ENCODE measurements at places on chromosomes 2 and 18.

GRCh38 chr2:236610991-236611821 lies 41.6 kb downstream of the ACKR3 start:
- no peak for DNase-seq
- no peak overlapping the region for H3K27ac ChIP-seq
- H3K36me3 ChIP-seq: no peaks in the 10 kb centered on the region
- H3K27me3 ChIP-seq: peaks cover 57% of the 10 kb centered on the region

DNA sequence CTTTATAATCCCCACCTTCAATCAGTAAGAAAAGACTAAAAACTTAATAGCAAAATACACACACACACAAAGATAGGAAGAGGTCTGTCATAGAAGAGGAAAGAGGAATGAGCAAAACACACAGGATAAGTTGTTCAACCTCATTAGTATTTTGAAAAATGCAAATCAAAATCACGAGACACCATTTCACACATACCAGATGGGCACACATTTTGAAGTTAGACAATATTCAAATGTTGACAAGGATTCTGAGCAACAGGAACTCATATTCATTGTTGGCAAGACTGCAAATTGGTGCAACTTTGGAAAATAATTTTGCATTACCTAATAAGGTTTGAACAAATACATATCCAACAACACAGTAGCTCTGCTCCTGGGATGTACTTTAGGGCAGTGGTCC lies 127.6 kb downstream of the RAB3GAP1 start:
- H3K27me3 ChIP-seq: no peaks in the 10 kb centered on the region
- H3K4me1 ChIP-seq: no peaks in the 10 kb centered on the region
- H3K27ac ChIP-seq: no peak overlapping the region

DNA sequence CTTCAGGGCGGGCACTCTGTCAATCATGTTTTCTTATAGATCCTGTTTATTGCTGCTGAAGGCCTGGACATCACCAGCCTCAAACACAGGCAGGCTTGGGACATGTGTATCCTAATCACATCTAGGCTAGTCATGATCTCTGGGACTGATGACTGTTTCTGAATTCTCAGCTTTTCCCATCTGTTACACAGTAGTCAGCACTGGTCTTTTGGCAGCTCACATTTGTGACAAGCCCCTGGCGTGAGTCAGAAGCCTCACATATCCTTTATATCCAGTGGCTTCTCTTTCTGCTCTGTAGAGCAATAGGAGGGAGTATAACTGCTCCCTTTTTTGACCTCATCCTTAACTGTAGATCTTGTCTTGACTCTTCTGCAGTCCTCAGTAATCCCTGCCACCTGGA lies 4.5 kb downstream of the SEMA4F start:
- 0 out of 2 replicates have a peak, but pooled peaks cover 2% of the 10 kb centered on the region for H3K36me3 ChIP-seq
- no peak overlapping the region for H3K4me3 ChIP-seq
- no peaks in the 10 kb centered on the region for H3K27me3 ChIP-seq
- no peaks in the 10 kb centered on the region for H3K4me1 ChIP-seq

- no peak overlapping the region for H3K4me3 ChIP-seq
- no peak for DNase-seq
- no peaks in the 10 kb centered on the region for H3K36me3 ChIP-seq
- no peaks in the 10 kb centered on the region for H3K27me3 ChIP-seq
Observed at GRCh38 chr18:35153609-35154272, 87.1 kb upstream of the ZNF397 start.

DNA sequence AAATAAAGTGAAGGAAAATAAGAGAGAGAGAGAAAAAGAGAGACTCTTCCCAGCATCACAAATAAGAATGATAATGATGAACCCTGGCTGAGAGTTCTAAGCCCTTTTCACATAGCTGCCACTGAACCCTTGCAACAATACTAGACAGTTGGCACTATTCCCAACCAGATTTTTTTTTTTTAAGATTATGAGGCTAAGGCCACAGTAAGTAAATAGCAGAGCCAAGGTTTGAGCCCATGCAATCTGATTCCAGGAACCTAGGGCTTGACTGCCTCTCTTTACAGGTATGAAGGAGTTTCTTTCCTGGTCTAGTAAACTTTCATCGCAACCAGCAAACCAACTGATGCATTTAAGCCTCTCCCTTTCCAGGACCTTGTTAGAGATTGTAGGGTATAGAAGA lies 424.6 kb downstream of the NCKAP5 start:
- H3K27ac ChIP-seq: no peak overlapping the region
- no peaks in the 10 kb centered on the region for H3K27me3 ChIP-seq
- no peak overlapping the region for H3K4me3 ChIP-seq

- no peak overlapping the region for H3K4me3 ChIP-seq
- H3K27ac ChIP-seq: no peak overlapping the region
- H3K36me3 ChIP-seq: no peaks in the 10 kb centered on the region
- no peaks in the 10 kb centered on the region for H3K27me3 ChIP-seq
- H3K4me1 ChIP-seq: no peaks in the 10 kb centered on the region
Observed at GRCh38 chr2:184765112-184765895, 167.0 kb downstream of the ZNF804A start.

GRCh38 chr2:64942693-64943092 lies 46.5 kb upstream of the SLC1A4 start:
- DNase-seq: no peak
- no peaks in the 10 kb centered on the region for H3K36me3 ChIP-seq
- no peak overlapping the region for H3K4me3 ChIP-seq
- no peaks in the 10 kb centered on the region for H3K27me3 ChIP-seq
- H3K4me1 ChIP-seq: no peaks in the 10 kb centered on the region

GRCh38 chr2:24743924-24744323 lies 49.3 kb downstream of the PTRHD1 start:
- DNase-seq: no peak
- no peaks in the 10 kb centered on the region for H3K36me3 ChIP-seq
- no peak overlapping the region for H3K27ac ChIP-seq

GRCh38 chr2:232611559-232612218 lies 21.7 kb upstream of the EFHD1 start:
- DNase-seq: no peak
- H3K27ac ChIP-seq: no peak overlapping the region
- H3K36me3 ChIP-seq: no peaks in the 10 kb centered on the region
- H3K4me3 ChIP-seq: no peak overlapping the region
- H3K4me1 ChIP-seq: no peaks in the 10 kb centered on the region

DNA sequence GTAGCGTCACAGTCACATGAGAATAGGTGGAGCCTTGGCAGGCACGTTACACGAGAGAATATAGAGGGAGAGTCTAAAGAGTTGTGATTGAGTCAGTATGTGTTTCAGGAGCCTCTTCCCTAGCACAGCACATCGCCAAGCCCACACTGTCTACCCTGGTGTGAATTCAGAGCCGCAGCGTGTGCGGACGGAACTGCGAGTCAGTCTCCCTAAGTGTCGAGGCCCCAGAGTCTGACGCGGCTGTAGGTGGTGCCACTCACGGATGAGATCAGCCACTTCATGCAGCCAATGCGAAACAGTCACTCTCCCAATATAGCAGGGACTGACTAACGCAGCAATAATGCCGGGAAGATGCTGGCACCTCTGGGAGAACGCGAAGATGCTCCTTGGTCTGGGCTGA lies 587.3 kb upstream of the ID2 start:
- no peak overlapping the region for H3K27ac ChIP-seq
- no peak overlapping the region for H3K4me3 ChIP-seq
- DNase-seq: no peak
- H3K27me3 ChIP-seq: no peaks in the 10 kb centered on the region

- no peaks in the 10 kb centered on the region for H3K27me3 ChIP-seq
- peaks cover 14% of the 10 kb centered on the region for H3K36me3 ChIP-seq
- no peak for DNase-seq
- no peaks in the 10 kb centered on the region for H3K4me1 ChIP-seq
Observed at GRCh38 chr2:38850045-38850444, 25.7 kb downstream of the DHX57 start.

DNA sequence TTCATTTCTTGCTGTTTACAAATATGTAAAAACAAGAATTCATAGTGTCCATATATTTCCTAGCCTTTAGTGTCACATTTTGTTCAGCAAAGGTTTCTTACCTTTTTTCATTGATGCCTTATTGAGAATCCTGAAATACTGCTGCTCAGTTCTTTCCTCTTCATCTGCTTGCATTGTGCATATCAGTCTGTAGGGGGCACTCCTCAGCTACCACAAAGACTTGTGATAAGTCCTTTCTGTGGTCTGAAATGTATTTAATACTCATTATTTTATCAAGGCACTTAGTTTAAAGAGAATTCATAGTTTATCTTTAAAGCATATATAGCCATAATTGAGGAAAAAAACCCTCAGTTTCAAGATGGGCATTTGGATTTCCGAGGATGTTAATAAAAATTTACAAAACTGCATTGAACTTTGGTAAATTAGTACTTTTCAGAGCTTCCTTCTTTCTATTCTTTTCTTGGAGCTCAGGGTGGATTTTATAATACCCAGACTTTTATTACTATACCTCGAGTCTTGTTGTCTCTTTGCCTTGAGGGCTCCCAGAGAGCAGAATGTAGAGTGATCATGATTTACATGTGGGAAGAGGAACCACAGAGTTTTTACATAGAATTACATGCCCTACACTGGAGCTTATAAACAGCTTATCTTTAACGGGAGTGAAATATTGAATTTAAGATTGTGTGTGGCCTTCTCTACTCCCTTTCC lies 570.1 kb downstream of the PLCL1 start:
- peaks cover 6% of the 10 kb centered on the region for H3K27me3 ChIP-seq
- H3K36me3 ChIP-seq: no peaks in the 10 kb centered on the region
- H3K4me3 ChIP-seq: no peak overlapping the region
- no peak for DNase-seq

DNA sequence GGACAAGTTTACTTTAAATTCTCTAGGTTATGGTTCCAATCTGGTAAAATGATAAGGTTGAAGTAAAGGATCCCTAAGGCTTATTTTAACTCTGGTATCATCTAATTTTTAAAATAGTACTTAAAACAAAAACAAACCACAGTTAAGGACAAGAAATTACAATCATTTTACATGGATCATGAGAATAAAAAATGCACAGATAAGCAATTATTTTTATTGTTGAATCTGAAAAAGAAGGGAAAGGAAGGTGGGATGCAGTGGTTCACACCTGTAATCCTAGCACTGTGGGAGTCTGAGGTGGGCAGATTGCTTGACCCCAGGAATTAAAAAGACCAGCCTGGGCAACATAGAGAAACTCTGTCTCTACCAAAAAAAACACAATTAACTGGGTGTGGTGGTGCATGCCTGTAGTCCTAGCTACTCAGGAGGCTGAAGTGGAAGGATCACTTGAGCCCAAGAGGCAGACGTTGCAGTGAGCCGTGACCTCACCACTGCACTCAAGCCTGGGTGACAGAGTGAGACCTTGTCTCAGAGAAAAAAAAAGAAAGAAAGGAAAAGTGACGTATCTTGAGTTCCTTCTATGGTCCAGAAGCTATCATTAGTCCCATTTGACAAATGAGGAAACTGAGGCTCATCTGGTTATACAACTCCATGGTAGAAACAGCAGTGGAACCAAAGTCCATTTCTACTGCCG lies 2.5 kb downstream of the TNFAIP6 start:
- H3K27ac ChIP-seq: no peak overlapping the region
- H3K4me3 ChIP-seq: no peak overlapping the region
- no peaks in the 10 kb centered on the region for H3K4me1 ChIP-seq
- H3K36me3 ChIP-seq: no peaks in the 10 kb centered on the region

DNA sequence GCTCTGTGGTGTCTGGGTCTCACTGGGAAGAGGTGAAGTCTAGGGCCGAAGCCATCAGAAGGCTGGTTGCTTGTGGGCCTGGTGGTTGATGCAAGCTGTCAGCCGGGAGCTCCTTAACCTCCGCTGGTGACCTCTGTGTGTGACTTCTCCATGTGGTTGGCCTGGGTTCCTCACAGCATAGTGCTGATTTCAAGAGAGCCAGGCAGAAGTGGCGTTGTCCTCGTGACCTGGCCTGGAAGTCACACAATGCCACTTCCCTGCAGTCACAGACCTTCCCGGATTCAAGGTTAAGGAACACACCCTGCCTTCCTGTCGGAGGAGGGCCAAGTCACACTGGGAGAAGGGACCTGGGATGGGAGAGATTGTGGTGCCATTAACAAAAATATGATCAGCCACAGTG lies 303.7 kb upstream of the HS6ST1 start:
- no peak overlapping the region for H3K4me3 ChIP-seq
- H3K27ac ChIP-seq: no peak overlapping the region
- H3K27me3 ChIP-seq: no peaks in the 10 kb centered on the region
- no peak for DNase-seq
- no peaks in the 10 kb centered on the region for H3K4me1 ChIP-seq
- no peaks in the 10 kb centered on the region for H3K36me3 ChIP-seq

GRCh38 chr2:143051465-143051864 lies 77.8 kb upstream of the ARHGAP15 start:
- no peaks in the 10 kb centered on the region for H3K36me3 ChIP-seq
- no peak for DNase-seq
- H3K4me1 ChIP-seq: no peaks in the 10 kb centered on the region
- no peak overlapping the region for H3K27ac ChIP-seq
- H3K27me3 ChIP-seq: no peaks in the 10 kb centered on the region
- H3K4me3 ChIP-seq: no peak overlapping the region

DNA sequence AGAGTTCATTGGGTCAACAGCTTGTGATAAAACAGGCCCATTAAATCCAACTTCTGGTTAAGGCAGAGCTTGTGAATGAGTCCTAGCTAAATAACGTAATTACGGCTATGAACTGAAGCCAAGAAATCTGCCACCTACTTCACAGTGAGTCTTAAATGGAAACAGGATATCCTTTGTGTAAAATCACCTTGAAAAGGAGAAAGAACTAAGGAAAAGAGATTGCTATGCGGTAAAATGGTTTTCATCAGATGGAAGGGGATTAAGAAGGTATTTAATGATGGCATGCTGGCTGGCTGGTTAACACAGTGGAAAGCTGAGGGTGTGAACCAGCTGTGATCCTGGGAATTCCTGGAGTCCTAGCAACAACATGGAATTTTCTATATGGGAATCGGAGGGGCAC lies 156.6 kb downstream of the DOK6 start:
- no peak overlapping the region for H3K4me3 ChIP-seq
- H3K4me1 ChIP-seq: no peaks in the 10 kb centered on the region
- no peaks in the 10 kb centered on the region for H3K27me3 ChIP-seq
- H3K36me3 ChIP-seq: no peaks in the 10 kb centered on the region

GRCh38 chr2:2291500-2292260 lies 39.4 kb downstream of the MYT1L start:
- no peaks in the 10 kb centered on the region for H3K27me3 ChIP-seq
- H3K36me3 ChIP-seq: no peaks in the 10 kb centered on the region
- DNase-seq: no peak
- no peak overlapping the region for H3K4me3 ChIP-seq

DNA sequence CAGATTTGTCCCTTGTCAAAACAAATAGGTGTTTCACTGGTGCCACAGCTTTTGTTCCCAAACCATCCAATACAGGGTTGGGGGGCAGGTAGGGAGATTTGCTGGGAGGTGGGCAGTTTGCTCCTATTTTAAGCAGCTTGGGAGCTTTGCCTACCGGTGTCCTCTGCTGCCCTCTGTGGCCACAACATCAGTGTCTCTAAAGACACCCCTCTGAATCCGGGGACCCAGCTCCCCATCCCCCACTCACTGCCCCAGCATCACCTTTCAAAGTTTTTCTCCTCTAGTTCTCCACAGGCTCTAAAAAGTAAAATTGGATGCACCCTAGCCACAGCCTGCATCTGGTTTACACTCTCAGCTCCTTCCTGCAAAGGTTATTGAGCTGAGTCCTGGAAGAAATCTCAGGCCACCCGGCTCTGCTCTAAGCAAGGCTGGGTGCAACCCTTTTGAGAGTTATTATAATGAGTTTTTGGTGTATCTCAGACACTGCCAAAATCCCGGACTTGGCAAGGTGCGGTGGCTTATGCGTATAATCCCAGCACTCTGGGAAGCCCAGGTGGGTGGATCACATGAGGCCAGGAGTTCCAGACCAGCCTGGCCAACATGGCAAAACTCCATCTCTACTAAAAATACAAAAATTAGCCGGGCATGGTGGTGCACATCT lies 2.9 kb upstream of the EPAS1 start:
- no peaks in the 10 kb centered on the region for H3K27me3 ChIP-seq
- H3K4me3 ChIP-seq: no peak overlapping the region
- no peak for DNase-seq
- H3K4me1 ChIP-seq: peaks cover 26% of the 10 kb centered on the region
- no peak overlapping the region for H3K27ac ChIP-seq

Measured in HCT116 (cell line).